ENCODE measurements at places on chromosomes 1 and 21.

DNA sequence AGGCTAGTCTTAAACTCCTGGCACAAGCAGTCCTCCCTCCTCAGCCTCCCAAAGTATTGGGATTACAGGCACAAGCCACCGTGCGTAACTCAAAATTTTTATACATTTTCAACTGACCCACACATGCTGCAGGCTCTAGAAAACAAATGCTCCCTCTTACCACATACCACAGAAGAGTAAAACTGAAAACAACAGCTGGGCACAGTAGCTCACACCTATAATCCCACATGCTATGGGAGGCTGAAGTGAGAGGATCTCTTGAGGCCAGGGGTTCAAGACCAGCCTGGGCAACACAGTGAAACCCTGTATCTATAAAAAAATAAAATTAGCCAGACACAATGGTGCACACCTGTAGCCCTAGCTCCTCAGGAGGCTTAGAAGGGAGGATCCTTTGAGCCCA is 56.7 kb downstream of the AKT3 start:
- DNase-seq, result no peak

DNA sequence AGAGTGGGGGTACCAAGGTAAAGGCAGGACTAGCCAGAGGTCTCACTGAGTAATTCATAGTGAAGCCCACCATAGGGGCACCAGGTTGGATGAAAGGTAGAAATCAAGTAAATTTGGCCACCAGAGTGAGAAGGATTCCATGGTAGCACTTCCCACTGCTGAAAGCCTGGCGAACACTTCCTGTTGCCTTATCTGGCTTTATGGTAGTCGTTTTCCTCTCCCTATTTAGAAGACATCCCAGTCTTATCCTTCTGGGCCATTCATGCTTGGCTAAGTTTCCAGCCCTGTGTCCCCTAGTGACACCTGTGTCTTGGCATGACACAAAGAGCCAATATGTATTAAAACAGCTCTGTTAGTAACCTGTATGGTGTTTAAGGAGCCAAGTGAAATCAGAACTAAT is 74.3 kb upstream of the SIPA1L2 start:
- DNase-seq, result no peak

- no peak for DNase-seq
Observed at GRCh38 chr1:21314743-21315396, 24.6 kb upstream of the ECE1 start.

DNA sequence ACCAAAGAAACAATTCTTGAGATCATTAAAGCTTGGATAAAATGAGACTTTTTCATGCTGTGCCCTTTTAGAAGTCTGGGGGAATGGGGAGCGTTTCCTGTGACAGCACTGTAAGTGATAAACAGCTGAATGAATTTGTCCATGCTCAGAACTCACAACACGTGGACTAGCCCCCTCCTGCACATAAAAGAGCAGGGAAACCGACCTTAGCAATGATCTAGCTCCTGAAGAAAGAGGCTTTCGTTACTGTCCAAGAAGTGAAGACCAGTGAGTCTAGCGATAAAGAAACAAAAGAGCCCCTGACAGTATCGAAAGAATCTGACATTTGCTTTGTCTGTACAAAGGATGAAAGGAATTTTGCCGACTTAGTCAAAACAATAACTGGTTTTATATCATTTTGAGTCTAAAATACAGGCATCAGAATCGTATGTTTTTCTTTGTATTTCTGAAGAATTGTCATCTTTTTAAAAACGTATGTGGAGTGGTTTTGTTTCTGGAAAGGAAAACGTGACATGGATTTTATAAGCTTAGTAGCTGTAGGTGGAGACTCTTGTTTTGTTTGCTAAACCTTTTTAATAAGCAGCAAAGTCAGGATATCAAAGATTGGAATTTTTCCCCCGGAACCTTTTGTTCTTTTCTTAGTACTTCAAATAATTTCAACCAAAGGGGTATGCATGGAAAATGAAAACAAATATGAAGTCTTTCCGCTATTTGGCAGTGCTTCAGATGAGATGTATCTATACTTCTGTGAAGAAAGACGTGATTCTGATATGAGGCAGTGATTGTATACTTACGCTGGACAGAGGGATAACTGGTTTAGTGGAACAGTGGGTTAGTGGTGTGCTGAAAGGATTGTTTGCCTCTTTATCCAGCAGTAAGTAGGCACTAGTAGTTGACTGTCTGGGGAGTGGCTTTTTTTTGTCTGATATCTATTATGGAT is 61.0 kb downstream of the MAST2 start:
- DNase-seq, result no peak

DNA sequence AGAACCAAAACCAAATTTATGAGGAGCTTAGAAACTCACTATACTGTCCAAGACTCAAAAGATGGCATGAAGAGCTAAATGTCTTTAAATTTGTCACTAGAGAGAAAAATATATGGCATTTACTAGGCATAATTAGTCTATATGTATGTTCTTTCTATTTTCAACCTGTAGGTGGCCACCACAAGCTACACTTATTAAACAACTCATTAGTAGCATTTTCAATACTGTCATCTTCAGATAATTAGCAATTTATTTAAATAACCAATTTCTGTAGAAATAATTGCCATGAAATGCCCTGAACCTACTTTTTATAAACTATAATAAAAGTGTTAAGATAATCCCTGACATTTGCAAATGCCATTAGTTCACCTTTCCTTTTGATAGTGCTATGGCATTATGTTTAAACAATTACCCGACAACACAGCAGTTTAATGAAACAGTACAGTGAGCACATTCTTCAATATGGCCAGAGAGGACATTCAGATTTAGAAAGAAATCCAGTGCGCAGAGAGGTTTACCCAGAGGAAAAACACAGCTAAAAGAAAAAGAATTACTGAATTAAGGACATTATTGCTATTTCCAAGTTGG is 522.5 kb downstream of the PTBP2 start:
- peak; percentile 6 for DNase-seq

Measured in inflammatory macrophage treated with lipopolysaccharide for 4 hours (primary cell).